ENCODE measurements at places on chromosomes 2 and 18.

GRCh38 chr18:24381126-24381525 lies 16.5 kb downstream of the OSBPL1A start:
- DNase-seq, result no peak

GRCh38 chr2:65116645-65117044 lies 13.3 kb downstream of the RAB1A start:
- no peak for DNase-seq

- DNase-seq, result no peak
Measured at GRCh38 chr2:201483342-201483741, 31.8 kb downstream of the STRADB start.

GRCh38 chr18:79239631-79240030 lies 156.1 kb upstream of the NFATC1 start:
- no peak for DNase-seq

DNA sequence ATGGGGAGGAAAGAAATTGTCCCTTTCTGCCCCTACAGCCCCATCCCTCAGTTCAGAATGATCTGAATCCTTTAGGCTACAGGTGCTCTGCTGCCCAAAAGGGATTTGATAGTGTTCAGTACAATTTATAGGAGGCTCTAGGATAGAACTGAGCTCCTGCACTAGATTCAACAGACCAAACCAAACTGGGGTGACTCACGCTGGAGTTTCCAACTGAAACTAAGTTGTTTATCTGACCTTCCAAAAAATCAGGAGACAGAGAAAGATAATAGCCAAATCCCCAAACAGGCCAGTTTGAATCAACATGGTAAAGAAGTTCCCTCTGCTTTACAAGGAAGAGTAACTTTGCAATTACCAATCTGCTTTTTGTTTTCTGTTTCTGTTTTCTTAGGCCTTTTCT lies 72.7 kb upstream of the MBOAT2 start:
- DNase-seq, result no peak

DNA sequence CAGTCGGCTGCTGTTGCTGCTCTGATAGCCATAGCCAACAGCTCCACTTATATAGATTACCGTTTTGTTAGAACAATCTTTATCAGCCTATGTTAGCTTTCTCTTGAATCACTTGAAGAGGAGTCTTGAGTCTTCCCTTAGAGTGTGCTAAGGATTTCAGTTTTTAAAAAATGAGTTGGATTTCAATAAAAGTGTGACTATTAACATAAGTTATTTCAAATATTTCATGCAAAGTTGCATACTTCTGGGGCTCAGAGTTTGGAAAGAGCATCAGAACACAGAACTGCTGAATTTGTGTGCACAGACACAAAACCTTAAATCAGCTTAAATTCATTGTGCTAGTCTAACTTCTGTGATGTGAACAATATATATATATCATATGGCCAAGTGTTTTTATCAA lies 174.7 kb downstream of the MTX2 start:
- DNase-seq, result no peak

DNA sequence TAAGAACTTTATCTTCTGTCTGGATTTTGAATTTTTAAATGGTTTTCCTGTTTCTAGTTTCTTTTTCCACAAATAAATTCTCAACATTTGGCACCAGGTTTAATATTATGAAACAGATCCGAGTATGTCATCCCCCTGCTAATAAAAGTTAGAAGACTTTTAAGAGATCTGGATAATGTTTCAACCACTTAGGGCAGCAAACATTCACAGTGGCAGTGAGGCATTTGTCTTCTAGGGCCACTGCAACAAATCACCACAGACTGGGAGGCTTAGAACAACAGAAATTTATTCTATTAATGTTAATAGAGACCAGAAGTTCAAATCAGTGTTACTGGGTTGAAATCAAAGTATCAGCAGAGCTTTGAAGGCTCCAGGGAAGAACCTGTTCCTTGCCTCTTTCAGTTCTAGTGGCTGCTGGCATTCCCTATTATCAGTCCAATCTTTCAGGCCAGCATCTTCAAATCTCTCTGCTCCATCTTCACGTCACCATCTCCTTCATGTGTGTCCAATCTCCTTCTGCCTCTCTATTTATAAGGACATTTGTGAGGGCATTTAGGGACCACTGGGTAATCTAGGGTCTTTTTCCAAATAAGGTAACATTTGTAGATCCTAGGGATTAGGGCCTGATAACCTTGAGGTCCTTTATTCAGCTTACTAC lies 23.4 kb downstream of the ACSL3 start:
- no peak for DNase-seq

- DNase-seq, result no peak
Measured at GRCh38 chr2:156935616-156936015, 321.9 kb upstream of the GALNT5 start.

- DNase-seq, result no peak
Measured at GRCh38 chr2:117940436-117940835, 73.4 kb downstream of the CCDC93 start.

- no peak for DNase-seq
Measured at GRCh38 chr2:217893440-217893839, 109.4 kb downstream of the TNS1 start.

DNA sequence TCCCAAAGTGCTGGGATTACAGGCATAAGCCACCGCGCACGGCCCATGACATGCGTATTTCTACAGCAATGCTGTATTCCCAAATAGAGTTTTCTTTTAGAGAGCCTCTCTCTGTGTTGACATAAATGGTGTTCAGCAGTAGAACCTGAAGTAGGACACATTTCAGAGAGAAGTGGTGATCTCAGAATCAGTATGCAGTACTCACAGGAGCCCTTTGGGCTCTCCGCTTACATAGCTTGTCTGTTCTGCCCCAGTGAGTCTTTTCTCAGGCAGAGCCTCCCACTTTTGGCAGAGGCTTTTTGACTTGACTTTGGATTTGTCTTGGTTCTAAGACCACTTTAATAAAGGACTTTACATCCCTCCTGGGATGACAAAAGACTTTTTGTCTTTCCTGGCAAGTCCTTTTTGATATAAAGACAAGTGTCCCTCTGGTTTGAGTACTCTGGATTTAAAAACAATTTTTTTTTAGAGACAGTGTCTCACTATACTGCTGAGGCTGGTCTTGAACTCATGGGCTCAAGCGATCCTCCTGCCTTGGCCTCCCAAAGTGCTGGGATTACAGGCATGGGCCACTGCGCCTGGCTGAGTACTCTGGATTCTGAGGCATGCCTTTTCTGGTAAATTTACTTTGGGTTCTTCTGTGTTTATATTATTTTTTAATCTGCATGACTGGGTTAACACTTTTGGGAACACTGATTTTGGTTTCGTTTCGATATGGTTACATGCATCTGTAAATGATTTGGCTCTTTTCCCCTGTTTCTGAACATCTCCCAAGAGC lies 113.3 kb downstream of the SMAD2 start:
- DNase-seq, result no peak

- DNase-seq, result no peak
Measured at GRCh38 chr2:31943636-31944225, 67.1 kb downstream of the MEMO1 start.

All from effector CD8-positive, alpha-beta T cell (primary cell).